GM04503 (cell line): ENCODE measurements at places on chromosomes 16 and 17.

- DNase-seq = no peak
Observed at GRCh38 chr16:80993834-80994233, 12.9 kb downstream of the CMC2 start.

DNA sequence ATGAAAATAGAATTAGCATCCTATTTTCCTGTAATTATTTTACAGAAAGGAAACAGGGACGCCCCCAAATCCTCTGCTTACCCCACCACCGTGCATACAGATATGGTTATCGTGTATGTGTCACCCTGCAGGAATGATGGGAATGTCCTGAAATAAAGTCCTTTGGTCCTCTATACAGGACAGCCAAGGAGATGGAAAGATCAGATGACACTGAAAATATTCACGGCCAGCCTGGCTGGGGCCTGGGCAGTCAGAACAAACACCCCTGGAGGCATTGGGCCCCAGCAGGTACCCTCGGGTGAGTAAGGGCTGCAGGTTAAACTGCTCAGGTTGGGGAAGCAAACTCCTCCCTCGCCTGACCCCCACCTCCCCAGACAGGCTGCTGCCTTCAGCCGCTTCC, 368.0 kb downstream of the FOXL1 start:
- DNase-seq = no peak

- DNase-seq = peak; percentile 28
Observed at GRCh38 chr17:49968405-49969133, 421 bp upstream of the DLX4 start.

DNA sequence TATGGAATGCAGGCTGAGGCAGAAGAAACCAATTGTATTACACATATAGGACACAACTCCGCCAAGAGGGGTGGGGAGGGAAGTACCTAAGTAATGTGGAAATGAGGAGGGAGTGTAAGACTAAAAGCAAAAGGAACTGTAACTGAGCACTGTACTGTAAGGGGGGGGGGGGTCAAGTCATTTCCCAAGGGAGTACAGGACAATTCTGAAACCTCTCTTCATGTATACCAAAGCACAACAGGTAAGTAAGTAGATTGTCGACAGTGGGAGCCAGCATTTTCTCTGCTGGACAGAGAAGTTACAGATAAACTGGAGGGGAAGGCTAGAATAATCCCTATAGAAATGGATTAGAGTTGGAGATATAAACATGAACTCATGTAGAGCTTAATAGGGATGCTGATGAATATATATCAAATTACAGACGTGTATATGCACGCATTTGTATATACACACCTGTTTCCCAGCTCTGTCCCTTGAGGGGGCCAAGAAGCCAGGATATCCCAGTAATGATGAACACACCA, 6.4 kb downstream of the USP22 start:
- DNase-seq = no peak

DNA sequence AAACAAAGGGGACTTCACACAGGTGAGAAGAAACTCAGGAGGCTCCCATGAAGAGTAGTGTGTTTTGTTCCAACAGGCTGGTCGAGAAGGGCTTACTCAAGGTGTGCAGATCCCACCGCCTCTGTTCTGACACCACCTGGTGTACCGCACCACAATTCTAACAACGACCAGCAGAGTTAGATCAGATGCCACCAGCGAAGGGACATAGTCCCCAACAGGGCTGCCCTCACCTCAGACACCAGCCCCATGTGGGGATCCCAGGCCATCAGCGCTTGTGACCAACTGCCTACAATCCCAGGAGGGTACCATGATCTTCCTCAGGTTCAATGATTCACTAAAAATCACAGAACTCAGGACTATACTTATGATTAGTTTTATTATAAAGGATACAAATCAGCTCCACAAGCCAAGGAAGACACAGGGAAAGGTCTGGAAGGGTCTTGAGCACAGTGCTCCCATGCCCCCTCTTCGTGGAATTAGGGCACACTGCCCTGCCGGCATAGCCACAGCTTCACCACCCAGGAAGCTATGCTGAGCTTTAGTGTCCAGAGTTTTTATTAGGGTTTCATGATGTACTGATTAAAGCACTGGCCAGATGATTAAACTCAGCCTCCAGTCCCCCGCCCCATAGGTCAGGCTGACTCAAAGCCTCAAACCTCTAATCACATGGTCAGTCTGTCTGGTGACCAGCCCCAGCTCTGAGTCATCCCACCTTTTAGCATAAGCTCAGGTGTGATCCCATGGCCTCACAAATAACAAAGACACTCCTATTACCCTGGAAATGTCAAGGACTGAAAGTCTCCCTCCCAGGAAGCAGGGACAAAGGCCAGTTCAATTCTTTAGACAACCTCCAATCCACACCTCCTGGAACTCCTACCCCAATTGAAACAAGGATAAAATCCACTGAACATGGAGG, 26.0 kb downstream of the TRIM25 start:
- no peak for DNase-seq

- DNase-seq = no peak
Observed at GRCh38 chr16:68349838-68350410, 39.1 kb downstream of the PRMT7 start.

GRCh38 chr17:77753246-77753645, 205.3 kb upstream of the TNRC6C start:
- no peak for DNase-seq

GRCh38 chr17:28500712-28501379, 5.3 kb upstream of the FOXN1 start:
- no peak for DNase-seq

DNA sequence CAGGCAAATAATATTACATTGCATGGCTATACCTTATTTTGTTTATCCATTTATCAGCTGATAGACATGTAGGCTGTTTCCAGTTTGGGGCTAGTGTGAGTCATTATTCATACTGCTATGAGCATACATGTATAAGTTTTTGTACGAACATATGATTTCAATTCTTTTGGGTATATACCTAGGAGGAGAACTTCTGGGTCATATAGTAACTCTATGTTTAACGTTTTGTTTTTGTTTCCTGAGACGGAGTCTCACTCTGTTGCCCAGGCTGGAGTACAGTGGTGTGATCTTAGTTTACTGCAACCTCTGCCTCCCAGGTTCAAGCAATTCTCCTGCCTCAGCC, 2.4 kb upstream of the ITGAL start:
- no peak for DNase-seq
